ENCODE measurements at places on chromosomes 3 and 15.

DNA sequence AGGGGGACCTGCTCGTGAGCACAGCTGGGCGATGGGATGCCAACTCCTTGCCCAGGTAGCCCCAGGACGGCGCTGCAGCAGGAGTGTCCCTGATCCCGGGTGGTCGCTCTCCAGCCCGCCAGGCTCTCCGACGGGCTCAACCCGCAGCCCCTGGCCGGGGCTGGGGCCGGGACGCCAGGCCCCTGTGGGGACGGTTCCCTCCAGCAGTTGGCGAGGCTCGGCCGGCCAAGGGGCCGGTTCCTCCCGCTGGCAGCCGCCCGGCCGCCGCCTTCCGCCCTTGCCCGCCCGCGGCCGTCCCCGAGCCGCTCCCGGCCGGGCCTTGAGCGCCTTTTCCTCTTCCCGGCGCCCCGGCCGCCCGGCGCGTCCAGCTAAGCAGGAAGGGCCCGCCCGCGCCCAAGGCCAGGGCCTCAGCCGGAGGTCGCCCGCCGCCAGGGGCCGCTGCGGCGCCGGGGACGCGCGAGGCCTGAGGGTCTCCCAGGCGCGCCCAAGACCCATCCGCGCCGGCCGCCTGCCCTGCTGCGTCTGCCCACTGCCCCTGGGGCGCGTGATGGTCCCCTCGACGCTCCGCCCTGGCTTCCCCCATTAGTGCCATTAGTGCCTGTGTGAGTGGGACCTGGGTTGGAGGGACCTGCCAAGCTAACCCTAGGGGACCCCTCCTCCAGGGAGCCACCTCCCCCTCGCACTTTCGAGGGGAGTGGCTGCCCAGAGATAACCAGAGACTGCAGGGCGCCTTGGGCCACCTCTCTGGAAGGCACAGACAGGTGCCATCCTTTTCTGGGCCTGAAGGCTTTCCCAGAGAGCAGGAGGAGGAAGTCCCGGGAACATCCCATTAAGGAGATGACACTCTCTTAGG is 106.4 kb downstream of the FBLN2 start:
- no peak for DNase-seq

DNA sequence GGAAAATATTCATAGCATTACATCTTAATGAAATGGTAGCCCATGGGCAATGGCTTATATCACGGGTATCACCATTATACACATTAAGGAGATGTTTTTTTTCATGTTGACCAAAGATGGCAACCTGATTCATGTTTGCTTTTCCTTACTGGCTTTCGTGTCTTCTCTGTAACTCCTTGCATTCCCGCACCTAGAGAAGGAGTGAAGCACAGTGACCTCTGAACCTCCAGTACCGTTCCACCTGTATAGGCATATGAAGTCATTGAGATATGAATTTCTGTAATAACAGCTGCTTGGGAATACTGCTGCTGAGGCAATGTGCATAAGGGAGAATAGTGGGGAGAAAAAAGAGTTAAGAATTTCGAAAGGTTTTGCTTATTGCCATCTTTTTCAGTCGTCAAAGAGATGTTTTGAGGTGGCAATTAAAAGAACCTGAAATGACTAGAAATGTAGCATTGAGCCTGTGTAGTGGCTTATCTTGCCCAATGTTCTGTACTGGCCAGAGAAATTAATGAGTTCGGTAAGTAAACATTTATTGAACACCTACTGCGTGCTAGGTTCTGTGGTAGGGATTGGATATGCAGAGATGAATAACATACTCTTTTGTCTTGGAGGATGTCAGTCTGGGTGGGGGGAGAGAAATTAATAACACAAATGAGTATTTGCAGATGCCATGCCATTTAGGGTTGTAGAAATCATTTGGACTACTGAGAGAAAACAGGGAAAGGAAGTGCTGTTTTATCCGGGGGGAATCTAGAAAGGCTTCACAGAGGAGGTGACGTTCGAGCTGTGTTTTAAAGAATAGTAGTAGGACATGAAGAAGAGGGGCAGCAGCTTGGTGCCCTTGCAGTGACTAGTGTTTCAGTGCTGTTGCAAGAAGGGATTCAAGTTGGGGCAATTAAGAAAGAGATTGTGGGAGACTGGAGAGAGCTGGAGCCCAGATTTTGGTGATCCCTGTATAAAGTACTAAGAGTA is 2.5 kb downstream of the FEM1B start:
- no peak for DNase-seq

DNA sequence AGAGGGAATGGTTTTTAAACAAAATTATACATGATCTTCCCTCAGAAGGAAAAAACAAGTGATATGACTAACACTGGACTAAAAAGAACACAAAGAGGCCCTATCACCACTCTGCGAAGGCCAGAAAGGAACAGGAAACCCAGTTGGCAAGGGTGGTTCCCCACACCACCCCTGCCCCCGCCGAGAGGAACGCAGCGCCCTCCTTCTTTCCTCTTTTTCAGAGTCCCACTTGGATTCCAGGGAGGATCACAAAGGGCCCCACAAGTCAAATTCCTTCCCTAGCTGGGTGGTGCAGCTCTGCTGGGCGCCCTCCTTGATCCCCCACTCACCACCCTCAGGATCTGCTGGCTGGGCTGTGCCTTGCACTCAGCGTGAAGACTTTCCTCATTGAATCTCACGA is 29.8 kb downstream of the PLA1A start:
- DNase-seq, result peak; percentile 30

- DNase-seq, result peak; percentile 35
Measured at GRCh38 chr3:47283193-47283537, 421 bp downstream of the KLHL18 start.

DNA sequence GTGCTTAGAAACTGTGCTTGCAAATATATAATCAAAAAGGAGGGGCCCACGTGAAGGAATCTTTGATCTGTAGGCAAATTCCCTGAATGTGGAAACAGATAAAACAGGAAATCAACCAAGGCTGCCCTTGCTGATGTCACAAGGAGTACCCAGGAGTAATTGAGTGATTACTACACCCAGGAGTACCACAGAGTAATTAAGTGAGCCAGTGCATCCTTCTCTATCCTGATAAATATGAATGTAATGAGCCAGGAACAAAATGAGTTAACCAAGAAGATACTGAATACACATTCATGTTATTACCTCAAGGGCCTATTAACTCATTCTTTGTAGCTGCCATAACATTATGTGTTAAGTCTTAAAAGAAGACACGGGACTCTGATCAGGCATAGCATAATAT is 87.3 kb upstream of the POU1F1 start:
- no peak for DNase-seq

GRCh38 chr15:48641416-48641815 is 4.1 kb downstream of the FBN1 start:
- DNase-seq, result no peak

- DNase-seq, result no peak
Measured at GRCh38 chr3:14967285-14967684, 19.9 kb downstream of the NR2C2 start.

DNA sequence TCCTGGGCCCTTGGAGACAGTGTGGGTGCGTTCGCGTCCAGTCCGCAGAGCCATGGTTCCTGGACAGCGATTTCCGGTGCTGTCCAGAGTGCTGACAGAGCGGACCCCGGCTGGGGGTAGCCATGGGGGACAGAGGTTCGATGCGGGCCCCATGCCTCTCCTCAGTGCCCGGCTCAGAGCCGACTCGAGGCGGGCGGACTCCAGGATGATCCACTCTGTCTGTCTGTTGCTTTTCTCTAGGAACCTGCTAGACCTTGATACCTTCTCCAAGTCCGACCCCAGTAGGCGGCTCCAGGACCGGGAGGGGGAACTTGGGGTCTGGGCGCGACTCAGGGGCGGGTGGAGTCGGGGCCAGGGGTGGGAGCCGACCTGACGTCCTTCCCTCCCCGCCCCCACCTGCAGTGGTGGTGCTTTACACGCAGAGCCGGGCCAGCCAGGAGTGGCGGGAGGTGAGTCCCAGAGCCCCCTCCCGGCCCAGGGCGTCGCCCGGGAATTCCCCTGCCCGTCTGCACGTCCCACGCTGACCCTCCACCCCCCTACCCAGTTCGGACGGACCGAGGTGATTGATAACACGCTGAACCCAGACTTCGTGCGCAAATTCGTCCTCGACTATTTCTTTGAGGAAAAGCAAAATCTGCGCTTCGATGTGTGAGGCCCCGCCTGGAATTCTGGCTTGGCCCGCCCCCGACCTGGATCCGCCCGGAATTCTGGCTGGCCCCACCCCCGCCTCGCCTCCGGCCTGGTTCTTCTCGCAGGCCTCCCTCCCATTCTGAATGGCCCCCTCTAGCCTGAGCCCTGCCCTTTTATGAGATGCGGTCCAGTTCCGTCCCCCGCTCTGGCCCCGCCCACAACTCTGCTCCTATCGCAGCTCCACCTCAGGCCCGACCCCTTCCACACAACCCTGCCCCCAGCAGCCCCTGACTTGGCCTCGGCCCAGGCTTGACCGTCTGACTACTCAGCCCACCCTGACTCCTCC is 1.0 kb downstream of the CPNE9 start:
- DNase-seq, result peak; percentile 34

DNA sequence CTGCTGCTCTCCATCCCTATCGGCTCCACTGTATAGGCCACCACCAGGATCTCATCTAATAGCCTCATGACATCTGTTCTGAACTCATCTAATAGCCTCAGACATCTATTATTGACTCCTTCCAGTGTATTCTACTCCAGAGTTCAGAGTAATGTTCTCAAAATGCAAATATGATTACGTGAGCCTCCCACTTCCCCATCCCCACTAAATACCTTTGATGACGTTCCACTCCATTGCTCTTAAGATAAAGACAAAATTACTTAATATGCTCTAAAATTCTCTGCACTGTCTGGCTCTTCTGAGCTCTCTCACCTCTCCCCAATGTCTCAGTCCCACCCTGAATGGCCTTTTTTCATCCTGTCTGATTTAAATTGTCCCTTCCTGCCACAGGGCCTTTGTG is 94.7 kb downstream of the SAMMSON start:
- DNase-seq, result no peak

DNA sequence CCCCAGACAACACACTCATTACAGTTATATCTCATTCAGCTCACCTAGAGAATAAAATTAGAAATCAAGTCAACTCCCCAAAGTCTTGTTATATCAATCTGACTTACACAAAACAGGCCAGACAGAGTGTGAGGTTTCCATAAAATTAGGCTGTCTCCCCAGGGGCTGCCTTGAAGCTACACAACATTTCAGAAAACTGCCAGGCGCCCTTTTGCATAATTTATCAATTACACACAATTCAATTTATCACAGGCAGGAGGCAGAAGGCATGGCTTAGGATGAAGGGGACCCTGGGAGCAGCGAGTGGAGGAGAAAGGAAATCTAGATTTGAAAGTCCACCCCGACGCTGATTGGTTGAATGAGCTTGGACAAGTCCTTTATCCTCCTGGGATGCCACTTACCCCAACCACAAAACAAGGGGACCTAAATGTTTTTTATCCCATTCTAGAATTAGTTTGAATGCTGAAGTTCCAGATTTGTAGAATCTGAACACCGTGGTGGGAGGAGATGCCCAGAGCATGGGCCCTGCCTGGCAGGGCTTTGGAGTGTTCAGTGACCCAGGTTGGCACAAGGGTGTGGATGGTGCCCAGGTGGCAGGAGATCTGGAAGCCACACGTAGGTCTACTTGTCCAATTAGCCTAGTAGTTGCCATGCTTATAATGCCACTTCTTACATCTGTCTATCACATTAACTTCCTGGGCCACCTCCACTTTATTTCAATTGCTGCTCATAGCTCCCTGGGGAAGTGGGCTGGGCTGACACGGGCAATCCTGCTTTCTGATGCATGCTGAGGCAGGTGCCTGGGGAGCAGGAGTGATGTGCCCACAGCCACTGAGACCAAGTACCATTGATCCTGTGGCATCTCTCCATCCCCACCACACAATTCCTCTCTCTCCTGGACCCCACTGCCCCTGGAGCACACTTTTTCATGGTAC is 119.8 kb upstream of the TLE3 start:
- DNase-seq, result no peak

GRCh38 chr15:90375071-90375470 is 13.0 kb upstream of the IQGAP1 start:
- DNase-seq, result no peak

- no peak for DNase-seq
Measured at GRCh38 chr3:126022741-126023359, 53.9 kb downstream of the ROPN1B start.

DNA sequence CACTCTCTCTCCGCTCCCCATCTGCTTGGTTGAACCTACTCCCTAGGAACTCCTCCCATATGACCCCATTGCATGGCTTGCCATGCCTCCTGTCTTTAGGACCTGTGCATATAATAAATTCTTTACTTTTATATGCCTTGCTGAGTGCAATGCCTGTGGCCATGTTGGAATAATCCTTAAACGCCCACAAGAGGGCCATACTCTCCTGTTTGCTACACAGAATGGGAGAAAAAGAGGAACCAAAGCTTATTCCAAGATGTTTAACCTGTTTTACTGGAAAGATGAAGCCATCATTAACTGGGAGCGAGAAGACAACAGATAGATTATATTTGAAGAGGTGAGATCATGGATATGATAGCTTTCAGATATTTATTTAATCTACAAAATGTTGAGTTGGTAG is 1097.8 kb downstream of the NAALADL2 start:
- DNase-seq, result no peak

- no peak for DNase-seq
Measured at GRCh38 chr3:112904786-112905185, 58.1 kb upstream of the CD200R1L start.

DNA sequence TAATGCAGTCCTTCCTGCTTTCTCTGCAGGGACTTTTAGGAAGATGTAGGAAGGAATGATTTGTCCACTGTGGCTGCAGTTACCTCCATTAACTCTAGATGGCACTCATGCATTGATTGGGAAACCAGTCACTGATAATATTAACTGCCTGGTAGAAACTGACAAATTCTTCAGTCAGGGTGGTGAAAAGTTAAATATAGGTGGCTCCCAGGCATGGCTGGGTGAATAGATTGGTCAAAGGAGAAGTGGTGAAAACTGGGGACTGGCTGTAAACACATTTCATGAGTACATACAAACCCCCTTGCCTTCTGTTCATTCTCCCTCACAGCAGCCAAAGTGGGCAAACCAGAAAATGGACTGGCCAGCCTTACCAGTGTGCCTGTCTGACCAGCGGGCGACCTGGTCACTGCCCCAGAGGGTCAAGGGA is 333.4 kb downstream of the THSD4 start:
- peak; percentile 8 for DNase-seq

GRCh38 chr3:12993517-12994356 is 79.5 kb downstream of the IQSEC1 start:
- no peak for DNase-seq

DNA sequence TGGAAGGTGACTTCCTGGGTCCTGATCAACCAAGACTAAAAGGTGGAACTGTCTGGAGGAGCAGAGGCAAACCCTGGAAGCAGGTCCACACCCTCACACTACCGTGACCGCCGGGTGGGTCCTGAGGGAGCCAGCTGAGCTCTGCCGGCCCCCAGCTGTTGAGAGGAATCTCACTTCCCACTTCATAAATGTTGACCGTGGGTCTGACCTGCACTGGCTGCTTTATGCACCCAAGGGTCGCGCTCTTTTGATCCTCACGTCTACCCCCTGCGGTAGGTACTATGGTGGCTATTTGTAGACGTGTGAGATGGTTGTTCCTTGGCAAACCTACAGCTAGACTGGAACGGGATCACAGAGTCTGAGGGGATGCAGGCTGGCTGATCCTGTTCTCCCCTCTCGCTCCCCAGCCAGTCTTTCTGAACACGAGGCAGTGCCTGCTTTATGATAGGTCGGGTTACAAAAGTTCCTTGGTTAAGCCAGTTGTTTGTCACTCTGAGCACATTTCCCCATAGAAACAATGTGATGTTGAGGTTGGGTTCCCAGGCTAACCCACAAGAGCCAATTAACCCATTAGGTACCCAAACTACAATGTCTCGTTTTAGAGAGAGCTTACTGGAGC is 113.0 kb upstream of the ETV5 start:
- DNase-seq, result no peak

Measured in activated naive CD4-positive, alpha-beta T cell treated with anti-CD3 and anti-CD28 coated beads for 36 hours (primary cell).